ENCODE measurements at places on chromosomes 7 and 10.

GRCh38 chr7:97270280-97270679 is 152.8 kb downstream of the SDHAF3 start:
- no peak for DNase-seq

DNA sequence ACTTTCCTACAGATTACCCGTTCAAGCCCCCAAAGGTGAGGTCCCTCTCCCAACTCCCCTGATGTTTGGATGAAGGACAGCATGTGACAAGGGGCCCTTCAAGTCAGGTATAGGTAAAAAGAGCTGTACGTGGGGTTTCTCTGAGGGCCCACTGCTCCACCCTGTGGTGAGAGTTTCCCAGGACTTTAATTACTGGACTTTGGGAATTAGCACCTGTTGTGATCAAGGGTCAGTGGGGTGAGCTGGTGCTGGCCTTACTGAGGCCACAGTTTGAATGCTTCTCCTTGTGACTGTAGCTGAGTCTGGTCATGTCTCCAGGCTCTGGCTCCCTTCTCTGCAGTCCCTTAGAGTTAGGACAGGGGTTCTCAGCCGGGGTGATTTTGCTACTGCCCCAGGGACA is 16.8 kb downstream of the UBE2D4 start:
- DNase-seq: no peak

- DNase-seq: no peak
These were observed 18.7 kb downstream of the YKT6 start for GRCh38 chr7:44219371-44220045.

- no peak for DNase-seq
These were observed 599.0 kb upstream of the TPK1 start for GRCh38 chr7:145434811-145435210.

- DNase-seq: no peak
These were observed 29.4 kb downstream of the RABGEF1 start for GRCh38 chr7:66769833-66770512.

GRCh38 chr10:6275022-6275997 is 72.6 kb downstream of the PFKFB3 start:
- no peak for DNase-seq

DNA sequence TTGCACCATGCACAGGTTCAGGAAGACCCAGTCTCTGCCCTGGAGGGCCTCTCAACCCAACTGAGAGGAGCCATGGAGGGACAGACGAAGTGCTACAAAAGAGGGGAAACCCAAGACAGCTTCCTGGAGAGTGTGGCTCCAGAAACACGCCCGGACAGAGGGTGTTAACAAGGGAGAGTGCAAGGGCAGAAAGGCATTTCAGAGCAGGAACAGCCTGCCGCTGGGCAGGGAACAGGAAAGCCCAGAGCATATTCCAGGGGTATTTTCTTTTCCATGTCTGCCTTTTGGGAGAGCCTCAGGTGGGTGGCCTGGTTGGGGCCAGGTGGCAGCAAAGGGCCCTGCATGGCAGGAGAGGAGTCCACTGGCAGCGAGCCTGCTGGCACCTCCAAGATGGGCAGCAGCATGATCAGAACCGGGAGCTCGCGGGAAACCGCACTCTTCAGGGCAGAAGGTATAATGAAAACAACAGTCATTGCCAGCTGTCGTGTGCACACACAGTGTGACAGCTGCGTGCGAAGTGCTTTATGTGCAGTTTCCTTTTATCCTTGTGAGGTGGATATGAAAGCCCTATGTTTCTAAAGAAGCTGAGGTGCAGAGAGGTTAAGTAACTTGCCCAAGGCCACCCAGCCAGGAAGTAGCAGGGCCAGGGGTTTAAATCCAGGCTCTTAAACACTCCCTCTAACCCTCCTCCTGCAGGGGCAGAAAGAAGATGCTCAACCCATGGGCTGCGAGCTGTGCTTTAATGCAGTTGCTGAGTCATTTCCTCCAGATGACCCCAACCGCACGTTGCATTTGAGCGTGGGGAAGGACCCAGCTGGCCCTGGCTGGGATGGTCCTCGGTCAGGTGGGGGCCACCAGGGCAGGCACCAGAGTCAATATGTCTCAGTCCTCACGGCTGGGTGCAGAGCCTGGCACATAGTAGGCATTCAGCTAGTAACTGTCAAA is 128.6 kb downstream of the OAT start:
- DNase-seq: no peak

DNA sequence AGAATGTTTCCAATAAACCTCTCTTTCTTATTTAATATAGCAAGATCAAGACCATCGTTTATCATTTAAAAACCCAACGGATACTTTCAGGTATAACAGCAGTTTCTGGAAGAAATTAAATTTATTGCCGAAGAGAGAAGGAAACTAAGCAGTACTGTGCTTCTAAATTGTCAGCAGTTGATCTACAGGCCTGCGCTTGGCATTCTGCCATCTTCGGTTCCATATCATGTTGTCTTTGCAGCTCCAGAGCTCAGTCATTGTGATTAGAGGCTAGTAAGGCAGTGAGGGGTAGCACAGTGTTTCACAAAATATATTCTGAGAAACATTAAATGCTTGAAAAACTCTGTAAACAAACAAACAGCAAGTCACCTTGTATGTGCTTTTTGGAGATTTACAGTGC is 301.3 kb downstream of the REEP3 start:
- no peak for DNase-seq

DNA sequence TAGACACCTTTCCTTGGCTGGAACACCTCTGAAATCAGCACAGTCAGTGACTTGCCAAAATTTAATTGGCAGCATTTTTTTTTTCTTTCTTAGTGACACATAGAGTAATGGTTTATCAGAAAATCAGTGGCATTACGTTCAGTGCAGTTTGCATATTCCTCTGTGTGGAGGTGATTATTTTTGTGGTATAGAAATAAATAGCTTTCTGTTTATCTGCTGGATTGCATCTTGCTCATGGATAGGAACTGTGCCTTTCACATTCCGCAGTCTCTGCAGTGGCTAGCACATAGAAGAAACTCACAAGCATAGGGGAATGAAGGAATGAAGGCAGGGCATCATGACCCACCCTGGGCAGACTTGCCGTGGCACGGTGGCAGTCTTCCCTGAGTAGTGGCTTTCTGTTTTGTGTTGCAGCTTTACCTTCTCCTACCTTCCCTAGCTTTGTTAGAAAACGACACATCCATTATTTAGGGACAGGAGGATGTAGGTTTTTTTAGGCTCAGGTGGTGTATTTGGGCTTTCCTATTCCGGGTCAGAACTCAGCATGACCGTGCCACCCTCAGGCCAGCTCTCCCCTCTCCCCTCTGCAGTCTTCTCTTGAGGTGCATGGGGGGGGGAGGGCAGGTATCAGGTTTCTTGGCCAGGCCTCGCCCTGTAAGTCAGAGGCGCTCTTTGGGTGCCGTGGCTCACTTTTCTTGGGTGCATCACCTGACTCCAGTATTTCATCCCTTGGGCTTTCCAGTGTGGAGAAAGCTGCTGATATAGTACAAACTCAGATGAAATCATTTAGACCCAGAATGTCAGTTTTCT is 112.5 kb upstream of the GJD4 start:
- DNase-seq: no peak

DNA sequence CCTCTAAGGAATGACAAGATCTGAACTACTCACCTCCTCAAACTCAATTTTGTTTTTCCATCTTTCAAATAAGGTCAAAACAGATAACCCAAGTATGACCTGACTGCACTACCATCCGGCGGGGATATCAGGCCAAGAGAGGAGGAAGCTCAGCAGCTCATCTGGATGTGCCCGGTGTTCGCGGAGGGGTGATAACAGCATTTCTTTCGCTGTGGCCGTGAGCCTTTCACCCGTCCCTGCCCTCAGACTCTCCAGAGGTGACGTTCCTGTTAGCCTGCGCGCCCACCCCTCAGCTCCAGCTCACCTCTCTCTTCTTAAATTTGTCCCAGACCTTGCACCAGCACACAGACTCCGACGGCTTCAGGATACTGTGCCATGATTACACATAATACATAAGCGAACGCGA is 526 bp downstream of the ZNF248 start:
- no peak for DNase-seq

DNA sequence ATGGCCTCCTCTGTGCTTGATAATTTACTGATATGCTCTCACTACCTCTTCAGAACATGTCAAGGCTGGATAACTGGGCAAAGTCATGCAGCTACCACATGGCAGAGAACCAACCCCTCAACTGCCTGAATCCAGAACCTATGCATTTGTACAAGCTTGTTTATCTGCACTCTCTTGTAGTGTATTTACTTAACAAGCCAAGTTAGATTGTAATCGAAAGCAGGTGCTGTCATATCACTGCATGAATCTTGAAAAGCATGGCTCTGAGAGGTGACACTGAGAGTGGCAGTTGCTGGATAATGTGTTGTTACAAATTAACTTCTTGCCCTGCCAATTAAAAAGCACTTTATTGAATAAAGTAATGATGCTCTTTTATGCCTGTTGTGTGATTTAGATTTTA is 588.6 kb downstream of the NRG3 start:
- no peak for DNase-seq

DNA sequence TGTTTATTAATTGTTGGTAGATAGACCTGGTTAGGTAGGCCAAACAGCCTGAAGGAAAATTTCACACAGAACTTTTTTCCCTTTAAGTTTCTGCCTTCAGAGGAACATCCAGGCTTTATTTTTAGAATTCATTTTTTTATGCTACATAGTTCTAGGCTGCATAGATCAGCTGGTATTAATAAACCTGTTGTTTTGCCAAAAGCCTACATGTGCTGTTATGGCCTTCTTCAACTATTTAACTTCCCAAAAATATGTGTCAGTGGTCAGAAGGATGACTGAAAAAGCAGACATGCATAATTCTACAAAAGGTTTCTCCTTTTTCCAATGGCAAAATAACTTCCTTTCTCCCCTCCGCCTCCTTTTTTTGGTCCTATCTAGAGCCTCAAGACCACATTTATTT is 303.0 kb upstream of the DKK1 start:
- DNase-seq: no peak

- DNase-seq: no peak
These were observed 144.3 kb upstream of the INHBA start for GRCh38 chr7:41847151-41847550.

- no peak for DNase-seq
These were observed 17.9 kb upstream of the BAIAP2L1 start for GRCh38 chr7:98418636-98419315.

GRCh38 chr10:71873582-71874211 is 22.6 kb upstream of the PSAP start:
- no peak for DNase-seq

GRCh38 chr10:6216916-6217315 is 14.2 kb downstream of the PFKFB3 start:
- DNase-seq: no peak

DNA sequence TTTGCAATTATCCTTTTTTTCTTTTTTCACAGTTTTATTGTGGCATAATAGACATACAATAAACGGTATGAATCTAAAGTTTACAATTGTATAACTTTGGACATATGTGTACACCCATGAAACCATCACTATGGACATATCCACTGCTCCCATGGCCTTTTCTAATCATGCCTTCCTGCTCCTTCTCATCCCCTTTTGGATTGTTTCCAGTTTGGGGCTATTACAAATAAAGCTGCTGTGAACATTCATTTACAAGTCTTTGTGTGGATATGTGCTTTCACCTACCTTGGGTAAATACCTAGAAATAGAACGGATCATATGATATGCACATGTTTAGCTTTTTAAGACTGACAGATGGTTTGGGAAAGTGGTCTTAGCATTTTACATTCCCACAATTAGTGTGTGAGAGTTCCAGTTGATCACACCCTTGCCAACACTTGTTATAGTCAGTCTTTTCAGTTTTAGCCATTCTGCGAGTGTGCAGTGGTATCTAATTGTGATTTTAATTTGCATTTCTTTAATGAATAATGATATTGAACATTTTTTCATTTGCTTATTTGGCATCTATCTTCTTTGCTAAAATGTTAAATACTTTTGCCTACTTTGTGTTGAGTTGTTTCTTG is 120.9 kb upstream of the KAT6B start:
- DNase-seq: no peak

- no peak for DNase-seq
These were observed 118.4 kb upstream of the SLC25A13 start for GRCh38 chr7:96440328-96440727.

- DNase-seq: no peak
These were observed 128.0 kb downstream of the RSU1 start for GRCh38 chr10:16689227-16689626.

DNA sequence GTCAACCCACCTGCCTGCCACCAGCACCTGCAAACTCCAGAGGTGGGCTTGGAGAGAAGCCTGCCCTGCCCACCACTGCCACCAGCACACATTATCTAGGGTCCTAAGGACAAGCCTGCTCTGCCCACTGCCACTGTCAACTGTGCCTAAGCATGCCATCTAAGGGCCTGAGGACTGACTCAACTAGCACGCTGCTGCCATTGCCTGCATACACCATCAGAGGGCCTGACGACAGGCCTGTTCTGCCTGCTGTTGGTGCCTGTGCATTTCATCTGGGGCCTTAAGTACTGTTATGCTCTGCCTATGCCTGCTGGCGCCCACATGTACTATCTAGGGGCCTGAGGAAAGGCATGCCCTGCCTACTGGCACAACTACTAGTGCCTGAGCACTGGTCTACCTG is 27.0 kb upstream of the LRRD1 start:
- no peak for DNase-seq

GRCh38 chr7:113892818-113893217 is 26.0 kb downstream of the PPP1R3A start:
- DNase-seq: no peak

GRCh38 chr10:29957907-29958331 is 101.5 kb downstream of the JCAD start:
- DNase-seq: no peak

DNA sequence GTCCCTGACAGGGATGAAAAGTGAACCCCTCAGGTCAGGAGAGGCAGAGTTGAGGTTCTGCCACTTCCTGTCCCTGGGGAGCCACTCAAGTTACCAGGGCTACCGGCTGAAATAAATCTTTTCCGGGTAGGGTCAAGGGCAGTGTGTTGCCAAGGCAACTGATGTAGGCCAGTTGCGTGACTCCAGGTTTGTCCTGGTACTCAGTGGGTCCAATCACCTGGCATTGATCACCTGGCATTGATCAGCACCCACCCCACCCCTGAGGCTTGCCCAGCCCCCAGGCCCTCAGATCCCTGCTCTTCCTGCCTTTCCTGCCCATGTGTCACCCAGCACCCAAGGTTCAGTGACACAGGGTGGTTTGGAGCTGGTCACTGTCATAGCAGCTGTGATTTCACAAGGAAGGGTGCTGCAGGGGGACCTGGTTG is 5.9 kb downstream of the SAP25 start:
- no peak for DNase-seq

DNA sequence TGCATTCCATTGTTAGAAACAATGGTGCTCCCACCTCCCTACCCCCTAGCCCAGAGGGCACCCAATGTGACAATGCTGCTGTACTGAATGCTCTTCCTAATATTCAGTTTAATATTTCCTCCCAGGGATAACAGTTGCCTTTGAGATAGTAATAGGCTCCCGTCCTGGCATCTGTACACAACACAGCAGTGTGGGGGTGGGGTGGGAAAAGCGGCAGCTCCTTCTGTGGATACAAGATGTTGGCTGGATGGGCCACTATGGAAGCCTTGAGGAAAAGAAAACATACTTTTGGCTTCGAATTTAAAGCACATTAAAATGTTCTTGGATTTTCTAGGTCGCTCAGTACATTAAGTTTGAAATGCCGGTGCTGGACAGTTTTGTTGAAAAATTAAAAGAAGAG is 9.2 kb upstream of the ZNF22 start:
- no peak for DNase-seq

- no peak for DNase-seq
These were observed 184.5 kb upstream of the DKK1 start for GRCh38 chr10:52129410-52130178.

- DNase-seq: no peak
These were observed 546.9 kb downstream of the TCERG1L start for GRCh38 chr10:130764651-130765050.
